ENCODE measurements at places on chromosomes 5 and 9. TPM values are rescaled to one million over a fixed set of nuclear protein-coding genes. Genes with fewer than 3 reads are reported as not detected.

GRCh38 chr5:134439210-134439654, 27.6 kb upstream of the CDKN2AIPNL start:
- peak; percentile 72 for DNase-seq
- no peaks in the 10 kb centered on the region for H3K27me3 ChIP-seq
- H3K27ac ChIP-seq = no peak overlapping the region
- H3K36me3 ChIP-seq = no peaks in the 10 kb centered on the region

DNA sequence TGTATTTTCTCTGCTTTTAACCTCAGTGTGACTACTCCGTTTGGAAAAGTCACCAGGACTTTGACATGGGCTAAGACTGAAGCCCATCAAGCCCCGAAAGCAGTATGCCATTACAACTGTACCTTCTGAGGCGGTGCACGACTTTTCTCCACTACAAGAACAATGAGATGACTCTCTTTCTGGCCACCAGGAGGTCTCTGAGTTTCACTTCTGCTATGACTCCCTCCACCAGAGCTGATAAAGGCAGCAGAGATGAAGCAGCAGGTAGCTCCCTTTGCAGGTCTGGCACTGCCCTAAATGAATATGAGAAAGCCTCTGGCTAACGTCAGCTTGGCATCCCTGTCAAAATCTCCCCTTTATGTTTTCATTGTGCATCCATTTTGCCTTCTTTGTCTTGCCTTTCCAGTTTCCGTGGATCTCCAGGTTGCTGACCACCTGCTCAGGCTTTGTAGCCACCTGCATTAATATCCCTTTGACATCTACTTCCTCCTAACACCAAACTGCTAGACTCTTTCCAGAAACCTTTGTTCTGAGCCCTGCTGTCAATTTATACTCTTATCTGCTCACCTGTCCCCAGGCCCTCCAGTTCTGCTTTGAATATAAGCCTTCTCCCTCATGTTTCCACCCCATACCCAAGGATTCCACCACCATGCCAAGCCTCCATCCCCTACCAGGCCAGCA, 221.7 kb downstream of the ZNF608 start:
- no peak overlapping the region for H3K27ac ChIP-seq
- H3K4me1 ChIP-seq = peaks cover 6% of the 10 kb centered on the region
- no peaks in the 10 kb centered on the region for H3K36me3 ChIP-seq
- no peak for DNase-seq

ECM2 gene
- total RNA-seq = 20.1 TPM

NR6A1 gene
- total RNA-seq = 0.53 TPM

LOX gene
- total RNA-seq = 48.1 TPM

LCN10 gene
- total RNA-seq = 28.5 TPM

GRCh38 chr5:132372127-132372526, 2.6 kb downstream of the SLC22A5 start:
- DNase-seq = no peak
- no peak overlapping the region for H3K4me3 ChIP-seq
- peaks cover 32% of the 10 kb centered on the region for H3K4me1 ChIP-seq
- H3K27ac ChIP-seq = peak overlapping the region; percentile 84
- no peaks in the 10 kb centered on the region for H3K27me3 ChIP-seq
- H3K36me3 ChIP-seq = no peaks in the 10 kb centered on the region

PCDHB2 gene
- total RNA-seq = 1.4 TPM
